Activated CD4-positive, CD25-positive, alpha-beta regulatory T cell treated with anti-CD3 and anti-CD28 coated beads, Interleukin-2, amount 50 U/mL, for 72 hours (primary cell): ENCODE measurements at places on chromosomes 16 and 17.

DNA sequence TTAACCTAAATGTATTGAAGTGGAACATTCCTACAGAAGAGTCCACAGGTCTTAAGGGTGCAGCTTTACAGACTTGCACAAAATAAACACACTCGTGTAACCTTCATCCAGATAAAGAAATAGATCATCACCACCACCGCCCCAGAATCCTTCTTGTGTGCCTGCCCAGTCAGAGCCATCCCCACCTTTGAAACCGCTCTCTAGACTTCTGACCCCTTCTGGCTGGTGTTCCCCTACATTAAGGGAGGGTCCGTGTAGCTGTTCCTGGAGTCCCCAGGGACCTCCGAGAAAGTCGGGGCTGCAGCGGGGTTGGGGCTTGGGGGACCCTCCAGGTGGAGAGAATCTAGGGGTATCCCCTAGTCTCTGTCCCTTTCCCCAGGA, 9.4 kb downstream of the TBX4 start:
- DNase-seq, result no peak

DNA sequence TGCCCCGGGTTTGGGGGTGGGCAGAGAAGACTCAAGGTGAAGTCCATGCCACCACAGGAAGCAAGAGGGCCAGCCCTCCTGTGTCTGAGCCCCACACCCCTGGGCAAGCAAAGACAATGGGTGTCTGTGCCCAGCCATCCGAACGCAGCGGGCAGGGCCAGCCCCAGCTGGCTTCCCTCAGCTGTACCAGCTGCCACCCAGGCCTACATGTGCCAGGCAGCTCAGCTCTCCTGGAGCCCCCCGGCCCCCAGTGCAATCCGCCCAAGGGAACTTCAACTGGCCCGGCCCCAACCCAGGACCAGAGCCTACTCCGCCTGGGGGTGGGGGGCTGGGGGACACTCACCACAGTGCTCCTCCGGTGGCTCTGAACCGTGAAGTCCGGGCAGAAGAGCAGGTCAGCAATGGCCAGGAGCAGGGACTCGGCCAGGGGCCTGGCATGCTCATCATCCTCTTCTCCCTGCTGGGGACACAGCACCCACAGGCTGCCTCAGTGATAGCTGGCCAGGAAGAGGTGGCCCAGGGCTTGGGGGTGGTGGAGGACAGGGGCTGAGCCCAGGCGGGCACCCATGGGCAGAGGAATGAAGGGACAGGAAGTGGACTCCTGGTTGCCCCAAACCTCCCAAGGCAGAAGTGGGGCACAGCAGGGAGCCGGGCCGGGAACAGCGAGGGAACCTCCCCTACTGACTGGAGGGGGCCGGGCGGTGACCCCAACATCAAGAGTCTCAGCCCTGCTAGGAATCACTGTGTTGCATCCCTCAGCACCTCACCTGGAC, 9.8 kb downstream of the HID1 start:
- no peak for DNase-seq

GRCh38 chr16:10880594-10881452, 3.8 kb downstream of the CIITA start:
- DNase-seq, result no peak

- no peak for DNase-seq
Observed at GRCh38 chr16:12360240-12360639, 383.7 kb downstream of the SNX29 start.

DNA sequence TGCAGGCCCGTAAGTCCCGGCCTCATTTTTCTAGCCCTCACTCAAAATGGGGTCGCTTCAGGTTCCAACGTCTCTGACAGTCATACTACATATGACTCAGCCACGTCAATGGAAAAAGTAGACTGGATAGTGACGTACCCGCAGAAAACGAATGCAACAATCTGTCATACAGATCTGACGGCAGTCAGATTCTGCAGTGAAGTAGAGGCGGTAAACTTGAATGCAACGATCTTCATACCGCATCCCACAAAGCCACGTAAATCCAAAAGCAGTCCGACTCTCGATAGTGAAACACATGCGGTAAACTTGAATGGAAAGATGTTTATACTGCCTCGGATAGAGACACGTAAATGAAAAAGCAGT, 38.4 kb upstream of the ARL4D start:
- DNase-seq, result peak; percentile 41

- peak; percentile 34 for DNase-seq
Observed at GRCh38 chr17:37373530-37374159, 2.1 kb upstream of the C17orf78 start.

DNA sequence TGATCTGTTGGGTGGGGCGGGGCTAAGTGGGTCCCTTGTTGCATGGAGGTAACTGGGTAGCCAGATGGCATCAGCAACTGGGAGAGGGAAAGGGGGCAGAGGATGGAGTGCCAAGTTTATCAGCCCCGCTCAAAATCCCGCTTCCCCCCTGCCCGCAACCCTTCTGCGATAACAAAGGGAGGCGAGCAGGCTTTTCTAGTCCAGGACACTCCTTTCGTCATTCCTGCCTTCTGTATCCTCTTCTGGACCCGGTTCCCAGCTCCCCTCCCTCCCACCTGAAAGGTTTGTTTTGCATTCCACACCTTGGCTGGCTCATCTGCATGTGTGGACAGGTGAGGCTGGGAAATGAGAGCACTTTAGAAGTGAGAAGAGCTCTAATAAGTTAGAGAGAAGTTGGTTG, 53.3 kb downstream of the HLF start:
- no peak for DNase-seq

DNA sequence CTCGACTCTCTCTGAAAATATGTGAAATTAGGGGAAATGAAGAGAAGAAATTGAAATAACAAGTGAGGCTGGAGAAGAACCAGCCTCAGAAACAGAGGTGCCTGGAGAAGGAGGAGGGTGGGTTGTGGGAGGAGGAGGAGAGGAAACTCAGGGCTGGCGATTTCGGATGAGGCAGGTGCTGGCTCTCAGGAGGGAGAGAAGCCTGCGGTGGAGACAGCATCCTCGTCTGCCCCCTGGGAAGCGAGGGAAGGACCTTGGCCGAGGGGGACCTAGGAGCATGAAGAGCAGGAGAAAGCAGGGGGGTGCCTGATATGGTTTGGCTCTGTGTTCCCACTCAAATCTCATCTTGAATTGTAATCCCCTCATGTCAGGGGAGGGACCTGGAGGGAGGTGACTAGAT, 264.7 kb upstream of the TNRC6C start:
- no peak for DNase-seq

- no peak for DNase-seq
Observed at GRCh38 chr16:5064915-5065314, 841 bp downstream of the C16orf89 start.

- no peak for DNase-seq
Observed at GRCh38 chr16:70267516-70267915, 15.8 kb upstream of the EXOSC6 start.

DNA sequence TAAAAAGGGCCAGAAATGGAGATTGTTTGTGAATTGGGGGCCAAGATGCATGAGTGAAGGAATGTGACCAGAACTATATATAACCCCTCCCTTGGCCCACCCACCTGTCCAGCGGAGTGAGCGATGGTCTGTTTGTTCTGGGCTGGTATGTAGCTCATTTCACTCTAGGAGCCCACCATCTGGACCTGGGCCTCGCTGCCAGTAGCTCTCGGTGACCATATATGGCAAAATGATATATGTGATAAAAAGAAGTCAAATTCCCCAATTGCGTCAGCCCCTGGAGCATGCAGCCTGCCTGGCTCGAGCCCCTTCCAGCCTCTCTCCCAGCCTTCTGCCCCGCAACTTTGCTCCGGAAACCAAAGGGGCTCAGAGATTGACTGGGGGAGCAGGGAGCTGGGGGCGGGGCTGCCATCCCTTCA, 47.3 kb downstream of the CCDC42 start:
- no peak for DNase-seq

DNA sequence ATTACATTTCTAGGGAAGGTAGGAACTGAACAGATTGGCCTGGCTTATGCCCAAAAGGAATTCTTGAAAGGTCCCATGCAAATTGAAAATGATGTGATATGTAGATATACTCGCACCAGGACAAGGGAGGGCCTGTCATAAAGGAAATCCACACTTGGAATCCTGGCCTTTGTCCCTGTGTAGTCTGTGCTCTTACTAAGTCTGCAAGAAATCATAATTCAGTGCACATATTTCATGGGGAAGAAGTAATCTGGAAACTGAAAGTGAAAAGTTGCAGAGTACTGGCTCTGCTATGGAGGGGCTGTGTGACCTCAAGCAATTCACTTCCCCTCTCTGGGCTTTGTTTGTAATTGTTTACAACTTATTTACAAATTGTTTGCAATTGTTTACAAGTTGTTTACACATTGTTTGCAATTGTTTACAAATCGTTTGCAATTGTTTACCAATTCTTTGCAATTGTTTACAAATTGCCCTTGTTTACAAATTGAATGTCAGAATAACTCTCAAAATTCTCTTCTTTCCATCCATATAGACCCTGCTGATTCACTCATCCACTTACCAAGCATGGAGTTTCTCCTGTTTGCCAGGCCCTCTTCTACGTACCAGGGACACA, 12.9 kb downstream of the SCNN1G start:
- DNase-seq, result no peak

- no peak for DNase-seq
Observed at GRCh38 chr16:74372369-74372768, 3.7 kb upstream of the NPIPB15 start.

DNA sequence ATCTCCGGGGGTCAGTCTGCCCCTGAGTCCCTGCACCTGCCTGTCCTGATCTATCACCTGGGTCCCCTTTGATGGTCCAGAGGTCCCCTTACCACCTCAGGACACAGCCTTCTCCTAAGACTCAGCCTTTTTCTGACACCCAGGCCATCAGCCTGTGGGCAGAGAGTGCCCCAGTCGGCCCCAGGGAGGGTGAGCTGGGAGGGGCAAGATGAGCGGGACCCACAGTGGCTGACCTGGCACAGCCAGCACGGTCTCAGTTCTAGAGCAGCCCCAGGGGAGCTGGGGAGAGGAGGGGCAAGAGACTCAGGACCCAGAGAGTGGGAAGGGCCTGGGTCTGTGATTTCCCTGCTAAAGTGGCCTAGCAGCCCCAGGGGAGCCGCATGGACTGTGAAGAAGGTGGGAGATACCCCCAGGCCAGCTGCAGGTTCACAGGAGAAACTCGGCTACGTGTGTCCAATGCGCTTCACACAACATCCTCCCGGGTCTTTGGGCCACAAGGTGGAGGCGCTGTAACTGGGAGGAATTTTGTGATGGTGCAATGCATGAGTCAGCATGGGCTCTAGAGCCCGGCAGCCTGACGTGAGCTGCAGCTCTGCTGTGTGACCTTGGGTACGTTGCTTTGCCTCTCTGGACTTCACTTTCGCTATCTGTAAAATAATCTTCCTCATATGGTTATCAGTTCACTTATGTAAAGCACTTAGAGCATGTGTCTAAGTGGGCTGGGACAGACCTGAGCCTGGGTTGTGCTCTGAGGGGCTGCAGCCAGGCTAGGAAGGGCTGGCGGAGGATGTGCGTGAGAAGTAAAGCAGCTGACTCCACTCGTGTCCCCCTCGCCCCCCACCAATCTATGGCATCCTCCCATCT, 67.2 kb upstream of the LHX1 start:
- DNase-seq, result no peak

- no peak for DNase-seq
Observed at GRCh38 chr16:6678586-6678985, 654.1 kb upstream of the RBFOX1 start.

DNA sequence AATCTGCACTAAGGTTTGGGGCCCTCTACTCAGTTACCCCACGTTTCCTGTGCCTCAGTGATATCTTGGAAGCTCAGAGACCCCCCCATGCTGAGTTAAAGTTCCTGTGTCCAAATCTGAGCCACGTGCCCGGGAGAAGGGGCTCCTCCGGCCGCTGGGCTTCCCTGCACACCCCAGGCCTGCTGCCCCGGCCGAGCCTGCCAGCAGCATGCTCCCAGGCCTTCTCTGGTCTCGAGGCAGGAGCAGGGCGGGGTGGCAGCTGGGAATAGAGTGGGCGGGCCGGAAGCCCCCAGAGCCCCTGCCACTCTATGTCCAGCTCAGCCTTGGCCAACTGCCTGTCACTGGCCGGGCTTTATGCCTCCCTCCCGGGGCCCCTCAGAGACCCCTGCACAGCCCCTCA, 5.6 kb upstream of the VASN start:
- no peak for DNase-seq

GRCh38 chr16:49019081-49019633, 262.5 kb downstream of the CBLN1 start:
- no peak for DNase-seq

GRCh38 chr16:52293204-52293603, 253.7 kb downstream of the TOX3 start:
- no peak for DNase-seq

DNA sequence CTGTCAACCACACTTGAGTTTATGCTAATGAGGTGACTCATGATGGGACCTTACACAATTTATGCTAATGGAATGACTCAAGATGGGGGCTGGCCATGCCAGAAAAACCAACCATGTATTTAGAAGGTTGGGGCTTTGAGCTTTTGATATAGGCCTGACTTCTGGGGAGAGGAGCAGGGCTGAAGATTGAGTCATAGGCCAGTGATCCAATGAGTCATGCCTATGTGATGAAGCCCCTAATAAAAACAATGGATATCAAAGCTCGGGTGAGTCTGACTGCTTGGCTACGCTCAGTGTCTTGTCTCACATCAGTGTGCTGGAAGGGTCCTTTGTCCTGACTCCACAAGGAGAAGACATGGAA, 7.3 kb downstream of the MFSD6L start:
- DNase-seq, result no peak

- DNase-seq, result no peak
Observed at GRCh38 chr16:12403746-12404658, 399.7 kb downstream of the CPPED1 start.

- no peak for DNase-seq
Observed at GRCh38 chr17:17041018-17041521, 1.2 kb upstream of the MPRIP start.

DNA sequence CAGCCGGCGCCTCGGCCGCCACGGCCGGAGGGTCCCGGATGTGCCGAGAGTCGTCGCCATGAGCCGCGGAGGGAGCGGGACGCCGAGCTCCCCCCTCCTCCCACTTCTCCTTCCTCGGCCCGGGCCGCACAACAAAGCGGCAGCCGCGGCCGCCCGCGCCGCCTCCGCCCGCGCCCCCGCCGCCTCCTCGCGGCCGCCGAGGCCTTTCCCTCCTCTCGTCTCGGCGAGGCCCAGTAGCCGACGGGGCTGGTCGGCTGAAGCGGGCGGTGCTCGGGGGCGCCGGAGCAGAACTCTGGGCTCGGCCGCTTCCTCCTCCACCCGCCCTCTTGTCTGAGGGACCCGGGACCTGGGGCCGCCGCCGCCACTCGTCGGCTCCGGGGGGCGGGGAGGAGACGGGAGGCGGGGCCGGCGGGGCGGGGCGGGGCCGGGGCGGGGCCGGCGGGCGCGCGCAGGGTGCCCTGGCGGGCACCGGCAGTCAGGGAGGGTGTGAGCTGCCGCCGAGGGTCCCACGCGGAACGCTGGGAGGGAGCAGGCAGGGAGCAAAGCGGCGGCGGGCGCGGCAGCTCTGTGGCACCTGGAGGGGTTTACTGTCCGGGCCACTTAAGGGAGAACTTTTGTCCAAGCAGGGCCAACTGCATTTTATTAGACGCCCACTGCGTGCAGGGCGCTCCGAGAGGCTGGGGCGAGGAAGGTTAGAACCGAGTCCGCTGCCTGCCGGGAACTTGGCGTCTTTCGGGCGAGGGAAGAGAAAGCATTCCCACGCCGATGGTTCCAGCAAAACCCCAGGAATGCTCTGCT, at the start of gene SMURF2:
SMURF2 (minus strand) TSS at position 332 of the 798 bp plus-strand sequence. CDS start 427 bp downstream, outside the sequence.
- peak; percentile 77 for DNase-seq

- no peak for DNase-seq
Observed at GRCh38 chr16:25155553-25156460, 44.3 kb downstream of the LCMT1 start.
